ENCODE measurements at places on chromosomes 7 and 10.

- peak; percentile 88 for DNase-seq
Measured at GRCh38 chr10:37976091-37976879, at the start of gene ZNF25. Gene ZNF25 (minus strand): TSS chr10:37976647. CDS start chr10:37971722, 4,925 bp downstream.

DNA sequence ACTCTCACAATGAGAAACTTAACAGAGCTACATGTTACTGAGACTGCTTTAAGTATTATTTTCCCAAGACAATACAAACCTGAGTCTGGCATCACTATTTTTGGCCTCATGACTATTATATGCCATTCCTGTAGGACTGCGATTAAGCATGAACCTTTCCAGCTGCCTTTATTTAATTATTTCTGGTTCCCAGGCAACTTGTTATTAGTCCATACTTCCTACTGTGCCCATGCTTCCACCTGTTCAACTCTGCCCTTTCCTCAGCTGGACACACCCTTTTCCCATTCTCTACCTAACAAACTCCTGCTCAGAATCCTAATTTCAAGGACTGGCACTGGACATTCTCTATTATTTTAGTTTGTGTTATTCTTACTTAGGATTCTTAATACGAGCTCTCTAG lies 8.1 kb upstream of the CROT start:
- DNase-seq, result no peak

DNA sequence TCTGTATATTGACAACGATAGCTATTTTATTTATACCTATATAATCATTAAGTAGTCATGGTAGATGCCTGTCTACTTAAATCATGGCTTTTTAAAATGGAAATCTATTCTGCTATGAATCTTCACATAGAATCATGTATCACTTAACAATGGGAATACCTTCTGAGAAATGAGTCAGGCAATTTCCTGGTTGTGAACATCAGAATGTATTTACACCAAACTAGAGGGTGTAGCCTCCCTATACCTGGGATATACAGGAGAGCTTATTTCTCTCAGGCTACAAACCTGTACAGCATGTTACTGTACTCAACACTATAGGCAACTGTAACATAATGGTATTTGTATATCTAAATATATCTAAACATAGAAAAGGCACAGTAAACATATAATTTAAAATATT lies 502.3 kb downstream of the ZWINT start:
- no peak for DNase-seq

DNA sequence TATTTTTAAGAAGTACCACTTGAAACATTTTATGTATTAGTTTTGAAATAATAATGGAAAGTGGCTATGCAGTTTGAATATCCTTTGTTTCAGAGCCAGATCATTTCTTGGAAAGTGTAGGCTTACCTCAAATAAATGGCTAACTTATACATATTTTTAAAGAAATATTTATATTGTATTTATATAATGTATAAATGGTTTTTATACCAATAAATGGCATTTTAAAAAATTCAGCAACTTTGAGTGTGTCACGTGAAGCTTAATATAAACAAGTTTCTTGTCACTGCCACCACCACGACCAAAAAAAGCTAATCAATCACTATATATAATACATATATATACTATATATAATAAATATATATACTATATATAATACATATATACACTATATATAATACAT lies 4.8 kb downstream of the IL6 start:
- DNase-seq, result no peak

GRCh38 chr7:2807845-2808772 lies 36.0 kb downstream of the GNA12 start:
- no peak for DNase-seq

DNA sequence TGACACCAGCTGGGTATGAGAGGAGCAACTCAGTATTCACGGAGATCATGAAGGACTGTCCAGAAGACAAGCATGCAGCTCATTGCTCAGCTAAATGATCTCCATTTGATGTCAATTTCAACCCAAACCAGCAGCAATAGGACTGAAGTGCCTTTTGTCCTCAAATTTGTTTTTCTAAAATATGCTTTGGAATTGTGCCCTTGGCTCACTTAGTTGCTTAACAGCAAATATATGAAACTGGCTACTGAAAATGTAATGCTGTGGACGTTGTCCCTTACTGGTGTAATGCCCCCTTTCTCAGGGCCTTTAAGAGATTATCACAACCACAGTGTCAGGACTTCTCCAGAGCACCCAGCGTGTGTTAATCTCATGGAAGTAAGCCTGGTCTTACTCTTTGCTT lies 236.2 kb downstream of the SKIDA1 start:
- DNase-seq, result no peak

GRCh38 chr10:90871766-90872647 lies at the start of gene RPP30:
Gene RPP30 (plus strand): TSS chr10:90871974. CDS start chr10:90871987, 13 bp downstream.
- DNase-seq, result peak; percentile 86

DNA sequence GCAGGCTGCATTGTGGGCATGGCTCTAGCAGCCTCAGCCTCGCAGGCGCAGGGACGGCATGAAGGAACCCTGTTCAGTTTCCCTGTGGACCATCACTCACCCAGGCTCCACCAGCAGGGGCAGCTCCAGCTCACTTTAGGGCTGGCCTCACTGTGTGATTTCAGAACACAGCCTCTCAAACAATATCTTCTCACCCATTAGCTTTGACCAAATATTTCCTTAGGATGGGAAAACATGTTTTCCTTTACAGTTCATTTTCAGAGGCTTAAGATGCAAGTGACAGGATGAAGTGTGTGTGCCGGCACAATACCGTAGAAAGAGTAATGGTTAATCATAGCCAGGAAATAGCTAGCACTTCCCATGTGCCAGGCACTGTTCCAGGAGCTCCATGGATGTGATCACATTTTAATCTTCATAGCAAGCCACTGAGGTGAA lies 58.2 kb downstream of the LANCL2 start:
- DNase-seq, result no peak

DNA sequence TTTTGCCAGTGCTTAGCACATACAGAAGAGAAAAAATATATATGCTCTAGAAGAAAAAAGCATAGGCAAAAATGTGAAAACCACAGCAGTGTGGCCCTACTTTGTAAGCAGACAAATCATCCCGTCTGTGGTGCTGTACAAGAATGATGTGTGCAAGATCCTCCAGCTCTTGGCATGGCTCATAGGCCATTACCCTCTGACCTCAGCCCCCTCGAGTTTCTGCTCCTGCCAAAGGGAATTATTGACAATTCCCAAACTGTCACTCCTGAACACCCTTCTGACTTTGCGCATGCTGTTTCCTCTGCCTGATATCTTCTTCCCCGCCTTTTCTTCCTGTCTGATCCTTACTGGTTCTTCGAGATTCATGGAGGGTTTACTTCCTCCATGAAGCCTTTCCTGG lies 27.1 kb downstream of the PLA2G12B start:
- no peak for DNase-seq

DNA sequence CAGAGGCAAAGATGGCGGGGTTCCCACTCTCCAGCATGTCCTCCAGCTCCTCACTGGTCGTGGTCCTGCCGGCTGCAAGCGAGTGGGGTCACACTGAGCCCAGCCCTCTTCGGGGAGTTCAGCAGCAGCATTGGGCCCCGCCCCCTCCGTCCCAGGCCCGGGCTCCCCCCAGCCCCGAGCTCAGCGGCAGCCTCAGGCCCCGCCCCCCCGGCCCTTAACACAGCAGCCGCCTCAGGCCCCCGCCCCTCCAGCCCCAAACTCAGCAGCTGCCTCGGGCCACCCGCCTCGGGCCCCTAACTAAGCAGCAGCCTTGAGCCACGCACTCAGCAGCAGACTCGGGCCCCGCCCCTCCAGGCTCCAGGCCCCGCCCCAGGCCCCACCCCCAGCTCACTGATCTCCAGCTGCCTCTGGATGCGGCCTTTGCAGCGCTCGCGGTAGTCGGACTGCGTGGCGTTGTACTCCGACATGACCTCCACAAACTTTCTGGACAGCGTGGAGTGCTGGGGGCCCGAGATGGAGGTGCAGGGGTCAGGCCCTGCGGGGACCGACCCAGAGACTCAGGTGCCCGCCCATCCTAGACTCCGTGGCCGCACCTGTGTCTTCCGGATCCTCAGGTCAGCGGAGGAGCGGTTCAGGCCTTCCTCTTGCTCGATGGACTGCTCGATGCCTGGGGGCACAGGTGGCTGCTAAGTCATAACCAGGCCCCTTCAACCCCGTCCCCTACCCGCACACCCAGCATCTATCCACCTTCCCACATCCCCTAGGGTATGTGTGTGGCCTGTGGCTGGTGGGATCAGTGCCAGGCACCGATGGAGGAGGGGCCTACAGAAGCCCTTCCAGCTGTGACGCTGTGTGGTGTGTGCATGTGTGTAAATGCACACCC lies 15.5 kb downstream of the STX1A start:
- peak; percentile 67 for DNase-seq

DNA sequence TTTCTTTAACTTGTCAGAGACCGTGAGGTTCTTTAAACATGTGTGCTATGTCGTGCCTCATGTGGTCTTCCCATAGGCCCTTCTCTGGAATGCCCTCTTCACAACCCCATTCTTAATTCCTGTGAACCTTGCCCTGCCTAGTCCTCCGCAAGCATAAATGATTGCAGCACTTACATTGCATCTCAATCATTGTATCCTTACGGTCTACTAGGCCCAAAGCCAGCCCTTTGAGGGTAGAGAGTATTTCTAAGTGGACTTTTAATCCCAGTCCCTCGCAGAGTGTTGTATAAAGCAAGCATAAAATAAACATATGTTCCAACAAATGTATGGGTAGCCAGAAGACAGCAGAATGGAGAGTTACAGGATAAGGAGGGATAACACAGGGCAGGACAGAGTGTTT lies 92.1 kb upstream of the FAM133B start:
- no peak for DNase-seq

GRCh38 chr7:51067757-51068156 lies 248.9 kb downstream of the COBL start:
- peak; percentile 76 for DNase-seq

- no peak for DNase-seq
Measured at GRCh38 chr10:94546901-94547185, 1.3 kb downstream of the HELLS start.

GRCh38 chr10:17838080-17838648 lies 29.0 kb downstream of the MRC1 start:
- DNase-seq, result no peak

- DNase-seq, result no peak
Measured at GRCh38 chr7:5431560-5432015, 8.0 kb upstream of the TNRC18 start.

- DNase-seq, result no peak
Measured at GRCh38 chr7:73904219-73905137, 43.5 kb downstream of the TMEM270 start.

DNA sequence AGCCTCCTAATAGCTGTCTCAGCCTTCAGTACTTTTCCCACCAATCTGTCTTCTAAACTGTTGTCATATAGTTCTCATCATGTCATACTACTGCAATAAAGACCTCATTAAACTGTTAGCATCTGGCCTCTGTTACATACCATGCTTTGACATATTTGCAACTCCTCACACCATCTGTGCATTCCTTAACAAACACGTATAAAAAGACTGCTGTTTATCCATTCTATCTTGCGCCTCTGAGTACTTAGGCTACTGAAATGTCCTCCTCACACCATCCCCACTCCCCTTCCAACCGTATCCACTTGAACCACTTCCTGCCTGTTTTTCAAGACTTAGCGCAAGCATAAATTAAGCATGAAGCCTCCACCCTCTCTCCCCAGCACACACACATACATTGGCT lies 41.6 kb downstream of the SLC16A9 start:
- no peak for DNase-seq

DNA sequence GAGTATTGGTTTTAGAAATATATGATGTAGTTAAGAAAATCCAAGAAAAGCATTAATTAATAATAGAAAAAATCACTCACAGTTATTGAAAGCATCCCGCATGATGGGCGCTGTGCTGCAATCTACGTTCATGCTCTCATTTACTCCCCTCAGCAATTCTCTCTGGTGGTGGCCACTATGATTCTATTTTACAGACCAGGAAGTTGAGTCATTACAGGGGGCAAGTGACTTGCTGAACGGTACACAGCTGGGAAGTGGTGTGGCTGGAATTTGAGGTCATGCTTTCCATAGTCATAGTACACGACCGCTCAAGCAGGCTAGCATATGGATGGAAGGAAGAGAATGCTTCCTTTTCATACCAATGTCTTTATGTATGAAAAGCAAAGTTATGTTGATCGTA lies 117.4 kb downstream of the TES start:
- DNase-seq, result no peak

- DNase-seq, result no peak
Measured at GRCh38 chr7:155482511-155483183, 24.7 kb downstream of the EN2 start.

- DNase-seq, result peak; percentile 22
Measured at GRCh38 chr10:63666836-63667383, 145.7 kb downstream of the REEP3 start.

DNA sequence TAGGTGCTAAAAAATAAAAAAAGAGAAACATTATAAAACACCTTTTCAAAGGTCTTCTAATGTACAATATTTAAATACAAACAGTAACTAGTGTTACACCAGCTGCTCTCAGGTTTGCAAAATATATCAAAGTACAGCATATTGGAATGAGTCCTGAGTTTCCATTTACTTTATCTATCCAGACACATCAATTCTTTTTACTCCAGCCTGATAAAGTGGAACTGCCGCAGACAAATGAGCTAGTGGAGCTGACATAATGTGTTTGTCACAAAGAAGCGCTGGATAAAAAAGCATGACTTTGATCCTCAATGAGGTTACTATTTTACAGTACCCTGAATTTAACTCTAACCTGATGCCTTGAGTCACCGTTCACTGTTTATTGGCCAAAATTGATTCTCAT lies 1243.1 kb downstream of the GATA3 start:
- DNase-seq, result no peak

- DNase-seq, result no peak
Measured at GRCh38 chr7:36135700-36136099, 17.4 kb upstream of the EEPD1 start.

GRCh38 chr10:5533098-5533731 lies 8.5 kb downstream of the CALML3 start:
- DNase-seq, result no peak

GRCh38 chr10:23345861-23346260 lies 1.3 kb upstream of the C10orf67 start:
- peak; percentile 78 for DNase-seq

GRCh38 chr10:106820579-106820978 lies 343.9 kb downstream of the SORCS1 start:
- no peak for DNase-seq

- DNase-seq, result no peak
Measured at GRCh38 chr10:120950051-120950561, 98.9 kb downstream of the WDR11 start.

DNA sequence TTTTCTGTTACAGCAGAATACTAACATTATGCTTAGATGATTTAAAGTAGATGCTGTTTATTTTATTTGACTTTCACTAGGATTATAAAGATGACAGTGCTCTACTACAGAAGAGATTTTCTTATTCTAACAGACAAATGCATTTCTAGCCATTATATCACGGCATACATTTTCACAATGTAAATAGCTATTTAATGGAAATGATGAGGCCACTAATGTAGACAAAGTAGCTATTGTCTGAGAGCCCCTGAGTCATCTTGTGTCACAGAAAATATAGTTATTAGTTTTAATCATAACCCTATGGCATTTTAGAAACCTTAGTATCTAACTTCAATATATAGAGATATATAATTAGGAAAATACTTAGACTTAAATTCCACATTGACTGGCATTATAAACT lies 158.0 kb upstream of the AHR start:
- peak; percentile 63 for DNase-seq
